ENCODE measurements at places on chromosomes 4 and X.

DNA sequence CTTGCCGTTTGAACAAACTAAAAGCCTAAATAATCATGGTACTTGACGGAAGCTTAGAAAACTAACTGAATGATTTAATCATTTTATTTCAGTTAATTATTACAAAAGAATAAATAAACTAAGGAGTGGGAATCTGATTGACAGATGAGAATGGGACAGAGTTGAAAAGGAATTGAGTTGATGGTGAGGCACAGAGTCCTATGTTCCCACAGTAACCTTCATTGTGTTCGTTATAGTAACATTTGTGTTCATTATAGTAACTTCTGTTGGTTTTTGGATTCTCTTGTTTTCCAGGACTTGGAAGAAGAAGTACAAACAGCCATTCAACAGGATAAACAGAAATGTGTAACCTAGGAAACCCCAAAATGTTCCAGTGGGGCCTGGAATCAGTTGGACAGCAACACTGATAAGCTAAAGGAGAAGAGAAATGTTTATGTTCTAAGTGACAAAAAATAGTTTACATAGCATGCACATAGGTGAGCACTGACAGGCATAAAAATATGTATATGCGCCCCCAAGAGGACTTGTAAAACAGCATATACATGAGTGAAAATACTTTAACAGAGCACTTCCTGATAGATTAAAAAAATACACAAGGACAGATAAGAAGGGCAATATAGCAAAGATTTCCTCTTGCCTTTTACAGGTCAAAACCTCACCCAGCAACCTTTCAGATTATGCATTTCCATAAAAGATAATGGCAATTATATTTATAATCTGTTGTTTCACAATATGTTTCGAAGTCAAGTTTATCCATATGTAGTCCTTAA lies 218.6 kb upstream of the HTR2C start:
- no peak for DNase-seq

DNA sequence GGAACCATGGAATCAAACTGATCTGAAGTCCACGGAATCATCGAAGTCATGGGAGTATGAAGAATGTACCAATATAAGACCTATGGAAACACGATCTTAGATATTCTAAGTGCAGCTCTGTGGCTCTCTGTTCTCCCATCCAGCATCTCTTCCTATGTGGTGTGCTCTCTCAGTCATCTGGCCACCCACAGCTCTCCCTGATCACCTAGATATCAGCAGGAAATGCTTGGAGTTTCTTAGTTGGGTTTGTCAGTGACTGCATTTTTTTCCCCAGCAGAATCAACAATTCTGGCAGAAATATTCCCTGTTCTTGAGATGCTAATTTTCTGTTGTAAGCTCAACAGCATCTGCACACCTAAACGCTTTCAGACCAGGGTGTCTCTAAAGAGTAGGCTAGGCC lies 94.1 kb downstream of the GC start:
- no peak for DNase-seq

- no peak for DNase-seq
Measured at GRCh38 chr4:156970501-156971164, 966 bp downstream of the PDGFC start.

DNA sequence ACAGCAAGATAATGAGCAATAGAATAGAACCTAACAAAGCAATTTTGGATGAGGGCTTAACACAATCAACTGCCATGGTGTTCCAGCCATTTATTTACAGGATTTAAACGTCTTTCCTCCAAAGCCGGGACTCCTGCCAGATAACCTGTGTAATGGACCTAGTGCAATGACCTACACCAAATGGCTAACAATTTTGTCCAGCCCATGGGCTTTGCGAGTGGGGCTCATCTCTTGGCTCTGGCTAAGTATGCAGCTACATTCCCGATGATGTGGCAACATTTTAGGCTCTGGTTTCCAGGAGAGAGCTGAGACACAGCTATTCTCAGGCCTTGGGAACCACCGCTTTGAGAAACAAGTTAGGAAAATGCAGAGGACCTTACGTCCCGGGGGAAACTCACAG lies 822.3 kb upstream of the FTHL17 start:
- no peak for DNase-seq

GRCh38 chr4:184439386-184439785 lies 35.0 kb downstream of the IRF2 start:
- no peak for DNase-seq

GRCh38 chrX:48897157-48897624 lies 377 bp downstream of the TIMM17B start:
- no peak for DNase-seq

DNA sequence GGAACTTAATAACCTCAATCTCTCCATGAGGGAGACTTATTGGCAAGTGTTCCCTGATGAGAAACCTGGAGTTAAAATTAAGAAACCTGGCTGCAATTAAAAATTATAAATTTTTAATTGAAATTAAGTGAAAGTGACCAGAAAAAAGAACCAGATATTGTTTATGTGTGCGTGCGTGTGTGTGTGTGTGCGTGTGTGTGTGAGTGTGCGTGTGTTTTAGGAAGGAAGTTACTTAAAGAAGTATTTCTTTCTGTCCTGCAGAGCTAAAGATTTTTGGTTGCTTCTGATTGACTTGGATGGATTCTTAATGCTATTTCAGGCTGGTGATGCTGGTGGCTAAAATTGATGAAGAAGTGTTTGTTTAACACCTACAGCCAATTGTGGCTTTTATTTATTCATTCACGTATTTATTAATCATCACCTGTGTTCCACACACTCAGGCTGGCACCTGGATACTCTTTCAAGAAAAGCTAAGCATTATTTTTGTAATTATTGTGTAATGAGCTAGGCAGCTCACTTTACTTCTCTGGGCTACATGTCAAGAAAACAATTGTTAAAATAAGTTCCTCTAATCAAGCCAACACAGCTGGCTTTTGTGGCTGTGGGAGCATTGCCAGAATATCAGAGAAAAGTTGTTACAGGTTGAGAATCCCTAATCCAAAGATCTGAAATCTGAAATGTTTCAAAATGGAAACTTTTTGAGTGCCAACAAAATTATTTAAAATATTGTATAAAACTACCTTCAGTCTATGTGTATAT lies 68.5 kb downstream of the CEP44 start:
- no peak for DNase-seq

DNA sequence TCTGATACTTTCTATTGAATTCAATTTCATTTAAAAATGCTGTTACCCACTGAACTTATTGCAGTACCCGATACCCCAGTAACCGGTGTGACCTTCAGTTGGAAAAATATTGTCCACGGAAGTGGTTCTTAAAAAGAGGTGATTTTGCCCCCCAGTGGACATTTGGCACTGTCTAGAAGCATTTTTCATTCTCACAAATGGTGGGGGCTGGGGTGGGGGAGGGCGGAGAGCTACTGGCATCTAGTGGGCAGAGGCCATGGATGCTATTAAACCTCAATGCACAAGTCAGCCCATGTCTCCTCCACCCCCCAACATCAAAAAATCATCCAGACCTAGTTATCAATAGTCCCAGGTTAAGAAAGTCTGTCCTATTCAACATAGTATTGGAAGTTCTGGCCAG lies 19.6 kb upstream of the CHM start:
- no peak for DNase-seq

- no peak for DNase-seq
Measured at GRCh38 chrX:139933904-139934303, 1.1 kb upstream of the ATP11C start.

Measured in stimulated activated naive CD8-positive, alpha-beta T cell treated with anti-CD3 and anti-CD28 coated beads, Interleukin-15, amount 100 ng/mL, for 72 hours (primary cell).